ENCODE measurements at places on chromosomes 5 and 9.

- DNase-seq = no peak
Observed at GRCh38 chr5:58322453-58322852, 137.4 kb downstream of the PLK2 start.

DNA sequence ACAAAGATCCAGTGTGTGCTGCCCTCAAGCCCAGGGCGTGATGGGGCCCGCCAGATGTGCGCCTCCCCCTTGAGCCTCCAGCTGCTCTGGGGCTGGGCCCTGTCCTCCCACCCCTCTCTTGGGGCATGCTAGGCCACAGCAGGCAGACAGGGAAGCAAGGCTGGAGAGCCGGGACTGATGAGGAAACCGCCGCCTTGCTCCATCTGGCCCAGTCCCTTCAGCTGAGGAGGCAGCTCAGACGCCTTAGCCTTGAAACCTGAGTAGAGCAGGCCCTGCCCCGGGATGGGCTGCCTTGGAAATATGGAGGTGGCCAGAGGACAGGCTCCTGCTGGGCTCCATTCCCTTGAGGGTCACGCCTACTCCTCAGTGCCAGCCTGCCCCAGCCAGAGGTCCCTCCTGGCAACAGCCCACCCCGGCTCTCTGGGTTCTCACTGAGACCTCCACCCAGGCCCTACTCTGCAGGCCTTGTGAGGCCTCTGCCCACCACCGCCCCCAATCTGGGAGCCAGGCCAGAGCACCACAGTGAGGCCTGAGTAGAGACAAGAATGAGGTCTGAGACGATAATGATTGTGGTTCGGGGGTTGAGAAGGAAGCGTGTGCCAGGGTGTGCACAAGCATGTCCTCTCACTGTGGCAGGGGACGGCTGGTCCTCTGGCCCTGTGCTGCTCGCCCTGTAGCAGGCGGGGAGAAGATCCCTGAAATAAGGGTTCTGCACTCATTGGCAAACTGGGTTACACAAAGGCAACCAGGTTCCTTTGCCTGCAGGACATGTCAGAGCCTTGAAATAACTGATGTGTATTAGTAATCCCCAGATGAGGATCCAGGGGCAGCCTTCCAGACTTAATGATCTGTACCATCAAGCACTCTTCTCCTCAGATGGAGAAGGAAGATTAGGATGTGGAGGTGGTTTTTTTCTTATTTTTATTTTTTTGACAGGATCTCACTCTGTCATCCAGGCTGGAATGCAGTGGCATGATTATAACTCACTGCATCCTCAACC is 30.9 kb downstream of the CXXC5 start:
- no peak for DNase-seq

GRCh38 chr5:16600397-16600796 is 16.4 kb downstream of the RETREG1 start:
- no peak for DNase-seq

DNA sequence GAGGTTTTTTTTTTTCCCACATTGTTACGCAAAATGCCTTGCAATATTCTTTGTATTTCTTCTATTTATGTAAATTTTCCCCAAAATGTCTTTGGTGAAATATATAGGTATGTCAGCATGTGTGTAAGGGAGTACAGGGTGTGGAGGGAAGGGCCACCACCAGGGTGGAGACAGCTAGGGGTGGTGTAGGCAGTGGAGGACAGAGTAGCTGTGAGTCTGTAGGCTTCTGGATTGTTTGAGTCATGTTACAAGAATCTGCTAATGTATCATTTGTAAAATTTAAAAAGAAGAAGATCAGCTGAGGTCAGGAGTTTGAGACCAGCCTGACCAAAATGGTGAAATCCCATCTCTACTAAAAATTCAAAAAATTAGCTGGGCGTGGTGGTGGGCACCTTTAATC is 175.5 kb downstream of the NXNL2 start:
- DNase-seq = no peak

GRCh38 chr9:21904776-21905175 is 89.4 kb downstream of the CDKN2A start:
- no peak for DNase-seq

DNA sequence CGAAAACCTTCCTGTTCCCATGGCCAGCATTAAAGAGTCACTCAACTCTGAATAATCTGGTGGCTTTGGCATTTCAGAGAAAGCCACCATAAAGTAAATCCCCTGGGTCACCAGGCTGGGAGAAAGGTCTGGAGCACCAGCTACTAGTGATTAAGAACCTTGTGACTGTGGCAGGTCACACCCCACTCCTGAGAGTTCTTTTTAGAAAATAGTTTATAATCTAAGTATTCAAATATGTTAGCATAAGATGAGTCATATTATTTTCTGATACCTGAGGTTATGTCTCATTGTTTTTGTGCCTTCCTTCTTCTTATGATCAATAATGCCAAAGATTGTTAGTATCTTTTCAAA is 351.7 kb downstream of the ARRDC3 start:
- DNase-seq = no peak

- DNase-seq = no peak
Observed at GRCh38 chr5:94159144-94159543, 417.7 kb upstream of the POU5F2 start.

DNA sequence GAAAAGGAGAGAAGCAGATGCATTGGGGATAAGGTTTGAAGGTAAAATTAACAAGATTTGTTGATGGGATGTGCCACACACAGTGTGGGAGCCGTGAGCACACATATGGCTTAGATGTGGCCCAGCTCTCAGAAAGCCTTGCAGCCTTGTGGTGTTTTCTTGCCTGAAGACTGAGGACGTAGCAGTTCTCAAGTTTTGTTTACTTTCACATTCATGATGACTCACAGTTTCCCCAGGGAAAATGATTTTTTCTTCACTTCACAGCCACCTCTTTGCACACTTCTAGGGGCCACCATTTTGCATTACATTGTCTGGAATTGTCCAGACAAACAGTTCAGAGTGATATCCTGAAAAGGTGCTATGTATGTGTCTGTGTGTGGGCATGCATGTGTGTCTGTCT is 126.2 kb downstream of the BASP1 start:
- no peak for DNase-seq

DNA sequence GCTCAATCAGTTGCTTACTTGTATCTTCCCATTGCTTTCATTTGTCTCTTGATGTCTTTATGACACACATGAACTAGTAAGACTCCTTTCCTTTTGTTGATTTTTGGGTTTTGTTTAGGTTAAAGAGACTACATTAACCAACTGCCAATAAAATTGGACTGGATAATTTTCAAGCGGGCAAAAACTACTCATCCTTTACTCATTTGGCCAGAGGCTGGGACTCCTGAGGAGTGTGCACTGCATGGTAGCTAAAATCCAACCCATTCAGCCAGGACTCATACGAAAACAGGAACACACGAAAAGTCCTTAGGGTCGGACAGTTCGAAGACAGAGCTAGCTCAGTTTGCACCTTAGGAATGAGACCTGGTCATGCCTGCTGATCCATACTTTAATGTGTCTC is 6.0 kb downstream of the SLC46A2 start:
- DNase-seq = no peak

GRCh38 chr5:73542020-73542419 is 23.4 kb downstream of the ANKRA2 start:
- no peak for DNase-seq
